Fibroblast of skin of right biceps (primary cell): ENCODE measurements at places on chromosomes 12 and 14.

DNA sequence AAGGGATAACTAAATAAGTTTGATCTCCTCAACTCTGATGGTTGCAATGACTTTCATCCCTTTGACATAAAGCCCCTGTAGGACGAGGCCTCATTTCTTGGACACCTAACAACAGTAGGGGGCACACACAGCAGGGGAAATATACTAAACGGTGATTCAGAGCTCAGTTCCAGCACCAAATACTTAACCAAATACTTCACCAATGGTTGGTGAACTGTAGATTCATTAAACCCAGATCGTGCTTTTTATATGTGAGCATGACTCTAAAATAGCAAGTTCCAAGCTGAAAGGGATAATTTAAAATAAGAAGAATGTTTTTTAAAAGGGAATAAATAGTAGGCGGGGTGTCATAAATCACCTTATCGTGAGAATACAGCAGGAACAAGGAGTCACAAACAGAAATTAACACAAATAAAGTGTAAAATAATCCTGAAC lies 53.2 kb downstream of the ATG2B start:
- DNase-seq, result peak; percentile 12

GRCh38 chr12:104133866-104134265 lies 4.1 kb downstream of the NFYB start:
- peak; percentile 70 for DNase-seq

DNA sequence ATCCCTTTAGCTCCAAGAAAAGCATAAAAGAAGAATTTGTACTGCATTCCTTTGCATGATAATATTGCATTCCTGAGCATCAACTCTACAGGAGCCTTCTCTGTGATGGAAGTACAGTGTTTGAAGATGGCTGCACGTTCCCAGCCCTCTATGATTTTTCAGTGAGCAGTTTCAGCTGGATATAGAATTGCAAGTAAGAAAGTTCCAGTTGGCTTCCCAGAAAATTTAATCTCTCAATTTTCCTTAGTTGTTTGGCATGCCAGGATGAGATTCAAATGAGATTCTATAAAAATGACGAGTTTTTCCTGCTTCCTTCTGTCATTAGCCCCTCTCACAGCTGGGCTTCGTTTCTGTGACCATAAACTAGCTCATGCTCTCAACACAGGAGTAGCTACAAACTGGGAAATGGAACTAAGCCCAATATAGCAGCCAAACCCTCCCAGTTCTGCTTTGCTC lies 109.9 kb downstream of the TTC8 start:
- peak; percentile 22 for DNase-seq

- DNase-seq, result no peak
Observed at GRCh38 chr12:3177778-3178425, 100.7 kb downstream of the TSPAN9 start.

DNA sequence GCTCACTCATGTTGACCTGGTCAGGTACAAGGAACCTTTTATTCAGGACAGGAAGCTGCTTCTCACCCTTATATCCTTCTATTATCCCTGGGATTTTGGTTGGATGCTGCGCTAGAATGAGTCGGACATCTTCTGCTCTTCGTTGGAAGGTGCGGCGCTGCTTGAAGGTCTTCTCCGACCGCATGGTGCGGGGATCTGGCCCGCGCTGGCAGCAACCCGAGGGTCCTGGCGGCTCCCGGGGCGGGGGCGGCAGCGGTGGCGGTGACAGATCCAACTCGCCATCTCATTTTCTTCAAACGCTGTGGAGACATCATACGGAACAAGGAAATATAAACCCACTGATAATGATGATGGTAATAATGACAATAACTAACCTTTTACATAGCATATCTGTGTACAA lies 126.3 kb downstream of the ATXN7L3B start:
- no peak for DNase-seq

GRCh38 chr14:67851785-67852410 lies 32.3 kb downstream of the RAD51B start:
- no peak for DNase-seq

DNA sequence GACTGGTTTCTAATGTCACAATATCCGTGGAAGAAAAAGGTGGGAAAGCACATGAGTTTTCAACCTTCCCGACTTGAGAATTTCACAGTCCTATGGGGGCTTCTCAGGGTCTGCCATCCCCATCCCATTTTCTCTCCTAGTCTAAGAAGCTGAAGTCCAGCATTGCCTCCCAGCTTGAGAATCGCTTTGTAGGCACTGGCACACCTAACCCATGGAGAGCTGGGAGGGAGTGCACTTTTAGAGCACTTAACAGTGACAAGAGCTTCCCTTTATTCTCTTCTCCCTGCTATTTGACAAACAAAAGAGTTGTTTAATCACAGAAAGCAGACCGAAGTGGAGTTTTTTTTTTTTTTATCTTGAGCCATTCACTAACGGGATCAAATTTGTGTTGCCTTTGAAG lies 22.8 kb upstream of the SRRM4 start:
- no peak for DNase-seq

GRCh38 chr12:127174881-127175280 lies 1092.1 kb upstream of the TMEM132C start:
- DNase-seq, result peak; percentile 74

GRCh38 chr12:4015225-4016091 lies 142.3 kb upstream of the PARP11 start:
- DNase-seq, result no peak

DNA sequence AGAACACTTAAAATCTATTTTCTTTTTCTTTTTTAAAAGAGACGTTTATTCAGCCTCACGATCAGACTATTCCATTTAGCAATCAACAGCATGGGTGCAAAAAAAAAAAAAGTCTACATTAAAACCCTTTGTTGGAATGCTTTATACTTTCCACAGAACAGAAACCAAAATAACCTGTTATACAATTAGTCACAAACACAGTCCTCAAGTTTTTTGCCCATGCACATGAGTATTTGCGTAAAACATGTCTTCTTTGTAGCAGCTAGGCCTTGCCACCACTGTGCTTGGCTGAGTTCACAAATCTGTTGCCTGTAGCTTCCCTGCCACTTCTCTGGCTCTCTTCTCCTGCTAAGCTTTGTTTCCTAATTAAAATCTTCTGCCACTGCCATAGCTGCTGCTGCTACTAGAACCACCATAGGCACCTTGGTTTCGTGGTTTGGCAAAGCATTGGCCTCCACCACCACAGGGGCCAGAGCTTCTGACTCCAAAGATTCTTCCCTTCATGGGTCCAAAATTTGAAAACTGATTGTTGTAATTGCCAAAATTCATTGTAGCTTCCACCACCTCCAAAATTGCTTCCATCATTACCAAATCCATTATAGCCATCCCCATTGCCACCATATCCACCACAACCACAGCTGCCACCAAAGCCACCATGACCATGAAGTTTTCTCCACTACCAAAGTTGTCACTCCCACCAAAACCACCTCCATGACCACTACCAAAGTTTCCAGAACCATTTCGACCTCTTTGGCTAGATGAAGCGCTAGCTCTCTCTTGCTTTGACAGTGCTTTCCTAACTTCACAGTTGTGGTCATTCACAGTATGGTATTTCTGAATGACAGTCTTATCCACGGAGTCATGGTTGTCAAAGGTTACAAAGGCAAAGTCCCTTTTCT lies 38.1 kb downstream of the KLRG1 start:
- DNase-seq, result no peak

- no peak for DNase-seq
Observed at GRCh38 chr14:99380402-99380801, 100.3 kb downstream of the SETD3 start.

GRCh38 chr14:32307881-32308582 lies 21.1 kb upstream of the AKAP6 start:
- DNase-seq, result peak; percentile 40

GRCh38 chr12:11877869-11878780 lies 192.6 kb upstream of the BCL2L14 start:
- peak; percentile 84 for DNase-seq

GRCh38 chr12:58309806-58310205 lies 368.4 kb downstream of the ATP23 start:
- DNase-seq, result no peak

- no peak for DNase-seq
Observed at GRCh38 chr14:50750323-50750722, 80.6 kb downstream of the NIN start.

DNA sequence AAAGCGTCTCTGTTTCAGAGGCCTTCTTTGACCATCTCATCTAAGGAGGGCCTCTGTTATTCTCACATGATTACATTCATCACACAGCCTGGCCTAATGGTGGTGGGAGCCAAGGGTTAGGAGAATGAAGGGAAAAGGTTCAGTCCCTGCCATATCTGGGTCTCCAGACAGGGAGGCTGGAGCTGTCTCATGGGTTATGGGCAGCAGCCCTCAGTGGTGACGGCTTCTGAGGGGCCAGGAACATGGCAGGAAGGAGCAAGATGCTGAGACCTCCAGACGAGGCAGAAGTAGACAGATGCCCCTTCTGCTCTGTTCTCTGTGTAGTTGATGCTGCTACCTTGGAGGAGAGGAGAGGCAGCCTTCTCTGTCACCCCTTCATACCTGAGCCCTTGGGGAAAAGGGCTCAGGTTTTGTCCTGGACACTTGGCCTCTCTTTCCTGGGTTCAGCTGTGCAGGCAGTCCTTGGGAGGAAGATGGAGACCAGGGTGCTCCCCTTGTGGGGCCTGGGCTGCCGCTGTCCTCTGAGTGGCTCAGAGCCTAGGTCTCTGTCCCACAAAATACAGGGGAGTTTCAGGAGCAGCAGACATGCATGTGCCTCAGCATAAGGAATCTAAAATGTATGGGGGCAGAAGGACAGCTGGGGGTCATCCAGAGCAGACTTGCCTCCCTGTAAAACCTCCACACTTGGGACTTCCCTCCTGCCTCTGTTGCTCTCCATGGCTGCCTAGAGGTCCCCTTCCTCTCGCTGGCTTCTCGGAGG lies 3.6 kb downstream of the IFI27L2 start:
- DNase-seq, result no peak
